ENCODE measurements at places on chromosomes 6 and 20.
A peak's percentile ranks its signal among the peaks of the same experiment; 100 is the strongest.

- ATAC-seq = peak; percentile 91
Measured at GRCh38 chr6:26183581-26184366, 96.5 kb downstream of the HFE start.

GRCh38 chr20:58024241-58024721 lies 204.2 kb downstream of the ANKRD60 start:
- no peak for ATAC-seq

GRCh38 chr20:17972121-17972520 lies 3.3 kb downstream of the MGME1 start:
- ATAC-seq = no peak

GRCh38 chr6:32337186-32337805 lies 34.4 kb downstream of the TSBP1 start:
- no peak for ATAC-seq

- no peak for ATAC-seq
Measured at GRCh38 chr6:126337323-126337722, 2.6 kb upstream of the CENPW start.

DNA sequence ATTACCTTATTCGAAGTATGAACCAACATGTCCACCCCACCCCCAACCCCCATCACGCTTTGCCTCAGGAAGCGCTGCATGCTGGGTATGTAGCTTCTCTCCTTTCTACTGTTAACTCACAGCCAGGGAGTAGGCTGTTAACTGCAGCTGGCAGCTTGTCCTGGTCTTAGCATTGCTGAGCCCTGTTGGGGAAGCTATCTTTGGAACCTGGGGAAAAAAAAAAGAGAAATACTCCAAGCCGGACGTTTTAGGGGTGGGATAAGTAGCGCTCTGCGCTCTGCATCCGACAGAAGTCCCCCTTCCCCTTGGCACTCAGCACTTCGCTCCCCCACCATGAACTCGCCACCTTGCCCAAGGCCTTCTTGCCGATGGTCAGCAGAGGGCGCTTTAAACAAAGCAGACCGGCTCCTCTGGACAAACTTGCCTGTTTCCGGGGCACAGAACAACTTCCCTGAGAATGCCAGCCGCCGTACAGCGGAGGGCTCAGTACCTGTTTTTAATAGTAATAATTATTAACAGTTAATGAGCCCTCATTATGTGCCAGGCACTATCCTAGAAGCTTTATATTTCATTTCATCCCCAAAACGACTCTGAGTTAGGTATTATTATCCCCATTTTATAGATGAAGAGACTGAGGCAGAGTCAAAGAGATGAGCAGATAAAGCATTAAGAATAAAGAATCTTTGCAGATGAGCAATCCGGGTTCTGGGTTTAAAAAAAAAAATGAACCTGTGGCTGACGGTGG lies 35.2 kb upstream of the MDFI start:
- ATAC-seq = peak; percentile 80

DNA sequence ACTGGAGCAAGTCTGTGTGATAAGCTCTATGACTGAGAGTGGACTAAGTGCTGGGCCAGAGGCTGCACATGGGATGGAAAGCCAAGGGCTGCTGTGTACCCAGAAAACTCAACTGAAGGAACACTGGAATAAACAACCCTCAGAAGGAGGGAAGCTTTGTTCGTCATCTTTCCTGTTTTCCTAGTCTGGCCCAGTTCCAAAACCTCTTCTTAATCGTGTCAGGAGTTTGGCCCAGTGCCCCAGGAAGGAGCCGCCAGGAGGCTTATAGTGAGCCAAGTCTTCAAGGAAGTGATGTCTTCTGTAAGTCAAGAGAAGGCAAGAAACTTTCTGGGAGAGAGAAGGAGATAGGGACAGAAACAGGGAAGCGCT lies 23.3 kb upstream of the TOP1 start:
- no peak for ATAC-seq

- no peak for ATAC-seq
Measured at GRCh38 chr6:2448826-2449571, 203.6 kb upstream of the GMDS start.
